ENCODE measurements at places on chromosomes 11 and 22. TPM values are rescaled to one million over a fixed set of nuclear protein-coding genes. Genes with fewer than 3 reads are reported as not detected.

The SULT4A1 gene
- total RNA-seq = not detected

The SBF1 gene
- 82.8 TPM for total RNA-seq

The CYB5R2 gene
- total RNA-seq = 5.2 TPM

The GP1BB gene
- 1.0 TPM for total RNA-seq

The APIP gene
- total RNA-seq = 19.8 TPM

The ANO5 gene
- not detected for total RNA-seq

The TEX12 gene
- total RNA-seq = not detected

The TBX10 gene
- total RNA-seq = not detected

The TMEM121B gene
- 0.82 TPM for total RNA-seq

The ZNRF3 gene
- 37.9 TPM for total RNA-seq

The CXCR5 gene
- not detected for total RNA-seq

The OR52A5 gene
- total RNA-seq = not detected

Measured in Caco-2 (cell line).